ENCODE measurements at places on chromosomes 4 and X.

DNA sequence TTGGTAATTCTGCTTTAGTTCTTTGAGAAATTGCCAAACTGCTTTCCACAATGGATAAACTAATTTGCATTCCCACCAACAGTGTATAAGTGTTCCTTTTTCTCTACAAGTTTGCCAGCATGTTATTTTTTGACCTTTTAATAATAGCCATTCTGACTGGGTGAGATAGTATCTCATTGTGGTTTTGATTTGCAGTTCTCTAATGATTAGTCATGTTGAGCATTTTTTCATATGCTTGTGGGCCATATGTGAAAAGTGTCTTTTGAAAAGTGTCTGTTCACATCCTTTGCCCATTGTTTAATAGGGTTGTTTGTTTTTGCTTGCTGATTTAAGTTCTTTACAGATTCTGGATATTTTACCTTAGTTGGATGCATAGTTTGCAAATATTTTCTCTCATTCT is 25.9 kb downstream of the ENPEP start:
- no peak for DNase-seq

- DNase-seq: peak; percentile 50
Observed at GRCh38 chrX:115344885-115345614, 55.5 kb downstream of the LUZP4 start.

DNA sequence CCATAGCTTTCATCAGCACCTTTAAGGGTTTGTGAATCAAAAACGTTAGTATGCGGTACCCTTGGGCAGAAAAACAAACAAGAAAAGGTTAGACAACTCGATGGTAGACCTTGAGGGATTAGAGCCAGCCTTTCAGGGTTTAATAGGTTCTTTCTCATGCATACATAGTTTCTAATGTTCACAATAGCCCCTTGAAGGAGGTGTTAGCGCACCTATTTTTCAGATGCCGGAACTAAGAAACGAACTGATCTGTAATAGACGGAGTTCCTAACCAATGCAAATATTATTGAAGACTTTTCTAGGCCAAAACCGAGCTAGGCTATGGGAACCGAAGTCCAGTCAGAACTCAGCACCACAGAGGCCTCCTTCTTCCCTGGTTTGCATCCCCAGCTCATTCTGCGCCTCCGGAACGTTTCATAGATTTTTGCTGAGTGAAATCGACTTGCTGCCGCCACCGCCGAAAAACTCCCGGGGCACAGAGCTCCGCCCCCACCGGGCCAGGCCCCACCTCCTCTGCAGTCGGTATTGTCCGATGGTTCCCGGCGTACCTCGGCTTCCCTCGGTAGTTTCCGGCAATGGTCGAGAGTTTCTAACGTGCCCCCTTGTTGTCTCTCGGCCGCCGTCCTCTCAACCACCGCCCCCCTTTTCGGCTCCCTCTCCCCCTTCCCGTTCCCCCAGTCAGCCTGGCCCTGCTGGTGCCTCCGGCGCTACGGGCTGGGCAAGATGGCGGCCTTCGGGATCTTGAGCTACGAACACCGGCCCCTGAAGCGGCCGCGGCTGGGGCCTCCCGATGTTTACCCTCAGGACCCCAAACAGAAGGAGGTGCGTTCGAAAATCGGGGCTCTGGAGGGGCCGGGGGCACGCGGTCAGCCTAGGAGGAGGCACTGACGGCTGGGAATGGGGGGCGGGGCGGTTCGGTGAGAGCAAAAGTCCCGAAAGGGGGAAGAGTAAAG is at the start of gene MED12:
Gene MED12, plus strand, starts transcription at position 565 of the 953 bp plus-strand sequence. Its CDS starts 159 bp downstream, at position 724.
- peak; percentile 1 for DNase-seq

DNA sequence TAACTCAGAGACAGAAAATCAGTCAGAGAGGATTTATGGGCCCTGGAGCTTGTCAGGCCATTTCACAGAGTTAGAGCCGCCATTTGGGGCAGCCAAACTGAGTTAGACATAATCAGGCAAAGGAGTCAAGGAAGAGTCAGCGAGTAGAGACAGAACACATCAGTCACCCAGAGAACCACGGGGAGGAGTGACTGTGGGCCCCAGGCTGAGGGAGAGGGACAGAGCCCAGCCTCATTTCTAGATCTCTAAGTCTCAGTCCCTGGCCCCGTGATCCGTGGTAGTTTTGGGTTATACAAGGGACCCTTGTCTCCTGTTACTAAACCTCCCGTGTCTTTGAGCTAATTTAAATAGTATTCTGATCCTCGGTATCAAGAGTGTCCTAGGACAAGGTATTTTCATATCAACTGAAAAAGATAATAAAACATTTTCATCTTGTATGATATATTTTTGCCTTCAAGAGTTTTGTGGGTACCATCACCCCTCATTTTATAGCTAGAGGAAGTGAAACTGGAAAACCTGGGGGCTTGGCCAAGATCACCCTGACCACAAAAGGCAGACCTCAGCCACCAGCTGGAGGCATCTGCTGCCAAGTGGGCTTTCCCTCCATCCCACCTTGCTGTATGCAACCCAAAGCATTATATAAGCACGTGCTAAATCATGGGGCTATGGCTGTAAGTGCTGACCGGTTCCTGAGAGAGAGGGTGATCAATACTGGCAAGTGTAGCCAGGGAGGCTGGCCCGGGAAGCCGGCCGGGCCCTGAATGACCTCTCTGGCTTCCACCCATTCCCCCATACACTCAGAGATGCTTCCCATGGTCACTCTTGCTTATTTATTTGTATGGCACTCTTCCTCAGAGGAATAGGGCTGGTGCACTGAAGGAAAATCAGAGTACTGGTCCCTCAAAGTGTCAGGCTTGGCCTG is 204.1 kb downstream of the BCOR start:
- no peak for DNase-seq

DNA sequence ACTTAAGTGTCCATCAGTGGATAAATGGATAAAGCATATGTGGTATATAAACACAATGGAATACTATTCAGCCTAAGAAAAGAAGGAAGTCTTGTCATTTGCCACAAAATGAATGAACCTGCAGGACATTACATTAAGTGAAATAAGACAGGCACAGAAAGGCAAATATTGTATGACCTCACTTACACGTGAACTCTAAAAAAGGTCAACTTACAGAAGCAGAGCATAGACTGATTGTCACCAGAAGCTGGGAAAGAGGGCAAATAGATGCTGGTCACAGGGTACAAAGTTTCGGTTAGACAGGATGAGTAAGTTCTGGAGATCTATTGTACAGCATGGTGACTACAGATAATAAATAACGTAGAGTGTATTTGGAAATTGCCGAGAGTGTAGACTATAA is 247.7 kb downstream of the RAB28 start:
- no peak for DNase-seq

DNA sequence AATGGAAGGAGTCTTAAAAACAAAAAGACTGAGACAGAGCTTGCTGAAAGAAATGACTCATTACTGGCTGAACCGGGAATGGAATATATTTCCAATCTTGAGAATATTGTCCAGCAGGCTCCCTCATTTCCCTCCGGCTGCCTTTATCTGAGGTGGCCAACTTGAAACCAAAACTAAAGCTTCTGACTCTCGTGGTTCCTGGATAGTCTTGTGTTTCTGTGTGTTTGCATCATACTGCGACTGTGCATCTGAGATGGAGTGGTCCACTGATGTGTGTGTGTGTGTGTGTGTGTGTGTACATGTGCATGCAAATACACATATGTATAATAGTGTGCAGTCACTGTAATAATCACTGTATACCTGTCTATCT is 145.6 kb upstream of the SCML1 start:
- no peak for DNase-seq

- DNase-seq: no peak
Observed at GRCh38 chr4:159150396-159150795, 47.5 kb downstream of the RAPGEF2 start.

GRCh38 chr4:621296-622070 is 3.9 kb upstream of the PDE6B start:
- no peak for DNase-seq

DNA sequence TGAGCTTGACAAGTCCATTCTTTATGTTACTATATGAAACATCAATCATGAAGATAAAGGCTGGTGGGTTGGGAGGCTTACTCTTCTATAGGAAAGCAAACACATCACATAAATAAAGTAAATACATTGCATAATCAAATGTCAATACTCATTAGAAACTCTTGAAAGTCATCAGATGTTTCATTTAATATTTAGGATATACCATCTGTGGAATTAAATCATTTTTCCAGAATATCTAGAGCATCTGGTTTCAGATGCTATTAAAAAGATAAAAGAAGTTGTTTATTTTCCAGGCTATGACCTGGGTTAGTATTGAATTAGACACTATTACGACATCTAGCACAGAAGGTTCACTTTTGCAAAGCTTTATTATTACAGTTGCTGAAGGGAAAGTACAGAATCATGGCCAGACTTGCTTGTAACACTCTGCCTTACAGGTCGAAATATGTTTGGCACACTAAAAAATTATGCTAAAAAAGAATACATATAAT is 72.6 kb downstream of the METTL14 start:
- DNase-seq: peak; percentile 40

- no peak for DNase-seq
Observed at GRCh38 chr4:168852387-168852786, 157.7 kb downstream of the CBR4 start.

DNA sequence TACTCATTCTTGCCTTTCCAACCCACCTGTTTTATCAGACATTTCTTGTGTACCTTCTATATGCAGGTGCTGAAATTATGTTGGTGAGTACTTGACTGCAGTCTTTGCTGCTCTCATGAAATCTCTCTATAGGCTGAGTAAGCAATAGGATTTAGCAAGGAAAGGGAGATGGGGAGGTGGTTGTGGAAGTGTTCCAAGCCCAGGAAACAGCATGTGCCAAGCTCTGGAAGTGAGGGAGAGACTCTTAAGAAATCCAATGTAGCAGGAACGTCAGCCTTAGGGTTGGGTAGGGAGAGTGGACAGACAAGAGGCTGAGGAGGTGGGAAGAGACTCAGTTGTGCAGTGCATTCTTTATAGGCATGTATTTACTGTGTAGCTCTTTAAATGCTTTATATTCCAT is 5.6 kb downstream of the SEPTIN11 start:
- DNase-seq: no peak

DNA sequence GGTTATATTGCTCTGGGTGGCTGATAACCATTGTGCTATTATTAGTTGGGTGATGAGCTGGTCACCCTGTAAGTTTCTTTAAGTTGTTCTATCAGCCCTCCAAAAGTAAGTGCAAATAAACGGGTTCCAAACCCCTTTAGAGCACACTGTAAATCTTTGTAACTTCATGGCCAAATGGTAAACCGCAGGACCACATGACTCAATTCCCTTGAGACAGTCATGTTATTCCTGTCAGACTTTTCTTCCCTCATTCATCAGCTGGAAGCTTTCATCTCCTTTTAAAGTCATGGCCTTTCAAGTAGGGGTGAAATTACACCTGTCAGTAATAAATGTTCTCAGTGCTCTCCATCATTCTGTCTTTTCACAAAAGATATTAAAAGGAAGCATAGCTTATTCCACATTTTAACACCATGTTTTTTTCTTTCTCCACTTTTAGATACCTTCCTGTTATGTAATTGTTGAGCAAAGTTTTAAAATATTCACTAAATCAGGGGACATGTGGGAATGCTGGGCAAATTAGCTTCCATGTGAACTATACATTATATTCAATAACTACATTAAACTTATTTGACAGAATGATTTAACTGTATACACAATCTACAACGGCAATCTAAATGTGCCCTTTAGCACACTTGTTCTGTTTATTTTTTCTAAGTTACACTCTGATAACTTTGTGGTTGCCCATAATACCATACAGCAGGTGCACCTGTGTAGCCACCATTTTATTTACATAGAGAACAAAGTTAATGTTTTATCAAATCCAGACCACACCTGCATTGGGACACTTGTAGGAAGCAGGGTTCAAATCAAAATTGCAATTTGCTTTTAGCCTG is 275.5 kb downstream of the CFAP299 start:
- no peak for DNase-seq

- DNase-seq: no peak
Observed at GRCh38 chrX:13780868-13781427, 35.9 kb downstream of the GPM6B start.

DNA sequence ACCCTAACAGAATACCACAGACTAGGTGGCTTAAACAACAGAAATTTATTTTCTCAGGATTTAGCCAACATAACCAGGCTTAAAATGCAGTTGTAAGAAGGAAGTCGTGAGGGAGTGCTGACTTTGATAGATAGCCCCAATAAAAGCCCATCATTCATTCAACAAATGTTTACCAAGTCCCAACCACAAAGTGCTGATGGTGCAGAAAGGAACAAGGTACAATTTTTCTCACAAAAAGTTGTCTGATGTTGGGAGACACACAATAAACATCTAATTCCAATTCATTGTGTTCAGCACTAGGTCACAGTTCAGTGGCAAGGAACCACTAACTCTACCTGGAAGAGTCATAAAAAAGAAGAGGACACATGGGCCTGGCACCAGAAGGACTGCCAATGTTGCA is 42.2 kb downstream of the AKAP4 start:
- DNase-seq: no peak

DNA sequence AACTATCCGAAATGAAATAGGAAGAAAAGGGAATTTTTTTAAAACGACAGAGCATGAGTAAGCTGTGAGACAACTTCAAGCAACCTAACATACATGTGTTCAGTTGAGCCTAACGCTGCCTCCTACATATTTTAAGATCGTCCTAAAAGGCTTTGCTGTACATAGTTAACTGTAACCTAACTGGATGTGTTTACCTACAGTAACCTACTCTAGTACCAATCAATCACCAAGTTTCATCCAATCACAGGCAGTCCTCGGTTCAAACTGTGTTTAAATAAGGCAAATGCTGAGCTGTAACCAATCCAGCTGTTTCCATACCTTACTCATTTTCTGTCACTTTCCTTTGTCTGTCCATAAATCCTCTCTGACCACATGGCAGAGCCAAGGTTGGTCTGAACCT is 17.1 kb downstream of the RCHY1 start:
- no peak for DNase-seq

DNA sequence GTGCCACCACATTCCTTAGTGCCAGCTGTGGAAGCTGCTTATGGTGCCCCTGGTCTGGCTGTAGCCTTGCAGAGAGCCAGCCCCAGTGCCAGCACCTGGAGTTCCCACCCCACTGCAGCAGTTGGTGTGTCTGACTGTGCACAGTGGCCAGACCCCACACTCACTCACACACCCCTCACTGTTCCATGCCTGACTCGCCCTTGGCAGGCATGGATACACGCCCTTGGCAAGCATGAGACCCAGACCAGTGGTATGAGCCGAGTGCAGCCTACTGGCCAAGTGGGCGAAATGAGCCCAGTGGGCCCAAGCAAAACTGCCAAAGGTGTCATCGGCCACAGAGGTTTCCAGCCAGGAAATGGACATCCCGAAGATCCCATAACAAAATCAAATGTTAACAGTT is 27.4 kb downstream of the NAA11 start:
- DNase-seq: no peak

DNA sequence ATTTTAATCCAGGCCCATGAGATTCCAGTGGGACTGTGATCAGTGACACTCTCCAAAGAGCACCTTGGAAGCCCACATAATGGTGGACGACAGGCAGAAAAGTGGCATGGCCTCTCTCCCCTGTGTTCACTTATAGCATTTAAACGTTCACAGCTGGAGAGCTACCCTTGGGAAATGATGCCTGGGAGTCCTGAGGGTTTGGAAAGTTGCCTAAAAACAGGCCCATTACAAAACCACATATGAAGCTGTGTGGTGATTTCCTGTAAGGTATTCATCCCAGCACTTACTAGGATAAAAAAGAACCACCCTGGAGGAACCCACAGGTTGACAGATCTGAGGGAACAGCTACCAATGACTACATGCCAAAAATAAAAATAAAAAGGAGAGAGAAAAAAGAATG is 193.2 kb downstream of the RASL11B start:
- no peak for DNase-seq

- DNase-seq: no peak
Observed at GRCh38 chr4:147090486-147090885, 144.8 kb upstream of the TTC29 start.

- no peak for DNase-seq
Observed at GRCh38 chr4:140233791-140234696, 80.1 kb upstream of the MAML3 start.

- no peak for DNase-seq
Observed at GRCh38 chr4:150580306-150580705, 1.6 kb upstream of the MAB21L2 start.

Data from NCI-H1930 (cell line).